ENCODE measurements at places on chromosomes 7 and 10. TPM values are rescaled to one million over a fixed set of nuclear protein-coding genes. Genes with fewer than 3 reads are reported as not detected.

GRCh38 chr7:147586526-147586925, 1004.0 kb upstream of the C7orf33 start:
- DNase-seq = no peak

DNA sequence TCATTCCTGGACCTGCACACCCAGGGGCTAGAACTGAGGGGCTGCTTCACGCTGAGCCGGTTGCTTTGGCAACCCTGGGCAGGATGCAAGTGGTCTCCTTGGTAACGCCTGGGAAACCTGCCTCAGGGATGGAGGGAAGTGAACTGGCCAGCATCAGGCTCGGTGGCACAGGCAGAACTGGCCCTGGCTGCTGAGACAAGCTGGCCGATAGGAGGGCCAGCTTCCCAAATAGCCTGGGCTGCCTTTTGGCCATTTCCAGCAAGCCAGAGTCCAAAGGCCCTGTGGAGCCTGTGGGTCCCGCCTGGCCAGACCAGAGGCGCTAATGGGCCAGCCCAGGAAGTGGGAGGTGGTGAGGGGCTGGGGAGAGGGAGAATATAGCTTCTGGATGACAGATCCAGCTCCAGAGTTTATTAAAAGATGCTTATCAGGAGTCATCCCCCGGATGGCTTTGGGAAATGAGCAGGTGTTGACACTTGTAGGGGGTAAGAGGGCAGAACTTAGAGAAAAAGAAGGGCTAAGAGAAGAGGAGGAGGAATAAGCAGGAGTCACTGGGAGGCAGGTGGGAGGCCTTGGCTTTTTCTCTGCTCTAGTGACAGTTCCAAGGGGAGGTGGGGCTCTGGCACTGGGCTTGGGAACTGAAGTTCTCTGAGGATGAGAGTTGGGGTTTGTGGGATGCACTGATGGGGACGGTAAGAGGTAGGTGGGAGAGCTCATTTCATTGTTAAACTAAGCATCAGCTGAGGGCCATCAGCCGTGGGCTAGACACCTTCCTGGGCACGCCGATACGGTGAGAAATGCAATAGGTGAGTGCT, 9.6 kb downstream of the NEURL1 start:
- peak; percentile 54 for DNase-seq

DNA sequence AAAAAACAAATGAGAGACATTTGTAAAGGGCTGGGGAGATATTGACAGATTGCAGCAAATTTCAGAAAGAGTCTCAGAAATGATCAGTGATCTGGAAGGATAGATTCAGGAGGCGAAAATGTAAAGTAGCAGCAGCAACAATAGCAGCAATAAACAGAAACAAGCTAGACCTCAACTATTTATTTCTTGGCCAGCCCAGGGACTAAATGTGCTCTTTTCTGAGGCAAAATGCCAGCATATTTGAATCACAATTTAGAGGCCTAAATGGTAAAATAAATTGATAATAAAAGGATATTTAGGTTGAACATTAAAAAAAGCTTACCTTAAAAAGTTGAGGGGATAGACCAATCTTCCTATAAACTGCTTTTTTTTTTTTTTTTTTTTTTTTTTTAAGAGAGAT, 134.6 kb upstream of the ITGB1 start:
- no peak for DNase-seq

- DNase-seq = no peak
Measured at GRCh38 chr7:99720800-99721595, 14.0 kb downstream of the CYP3A7 start.

GRCh38 chr10:90777621-90778020, 80.2 kb downstream of the HTR7 start:
- no peak for DNase-seq

- no peak for DNase-seq
Measured at GRCh38 chr10:986137-986825, 2.0 kb upstream of the GTPBP4 start.

DNA sequence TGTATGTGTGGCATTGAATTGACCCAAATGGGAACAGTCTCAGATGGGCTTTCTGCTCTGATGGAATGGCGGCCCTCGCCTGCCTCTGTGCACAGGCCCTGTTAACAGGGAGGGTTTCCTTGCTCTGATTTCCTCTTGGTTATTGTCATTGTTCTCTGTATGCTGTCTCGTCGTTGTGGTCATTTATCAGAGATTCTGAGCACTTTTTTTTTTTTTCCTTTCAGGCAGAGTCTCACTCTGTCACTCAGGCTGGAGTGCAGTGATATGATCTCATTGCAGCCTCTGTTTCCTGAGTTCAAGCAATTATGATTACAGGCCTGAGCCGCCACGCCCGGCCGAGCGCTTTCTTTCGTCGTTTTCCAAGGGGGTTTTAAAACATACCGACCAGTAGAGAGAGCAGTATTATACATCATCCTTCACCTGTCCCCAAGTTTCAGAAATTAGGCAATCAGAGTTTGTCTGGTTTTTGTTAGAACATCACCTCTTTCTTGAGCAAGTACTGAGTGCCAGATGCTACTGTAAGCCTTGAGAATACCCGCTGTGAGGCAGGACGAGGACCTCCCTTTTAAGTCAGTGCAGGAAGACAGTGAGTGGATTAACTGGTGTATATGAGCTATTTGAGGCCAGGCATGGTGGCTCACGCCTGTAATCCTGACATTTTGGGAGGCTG, 6.5 kb downstream of the CHST12 start:
- DNase-seq = peak; percentile 52

GRCh38 chr7:134902058-134902457, 84.2 kb upstream of the AGBL3 start:
- DNase-seq = no peak

- DNase-seq = peak; percentile 79
Measured at GRCh38 chr7:81161451-81162075, 242.7 kb upstream of the SEMA3C start.

DNA sequence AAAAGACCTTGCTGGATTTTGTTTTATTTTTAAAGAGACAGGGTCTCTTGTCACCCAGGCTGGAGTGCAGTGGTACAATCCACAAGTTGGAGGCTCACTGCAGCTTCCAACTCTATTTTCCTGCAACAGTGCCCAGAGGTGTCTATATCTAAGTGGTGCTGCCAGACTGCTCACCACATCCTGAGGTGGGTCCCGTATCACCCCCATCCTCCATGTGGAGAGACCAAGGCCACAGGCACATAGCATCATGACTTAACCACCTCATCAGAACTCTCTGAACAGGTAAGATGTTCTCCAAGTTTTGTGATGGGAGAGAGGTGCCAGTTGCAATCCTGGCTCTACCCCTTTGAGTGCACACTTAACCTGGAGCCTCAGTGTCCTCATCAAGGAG, 98.2 kb downstream of the RNF216 start:
- DNase-seq = peak; percentile 9

- DNase-seq = no peak
Measured at GRCh38 chr7:33919449-33919848, 14.1 kb downstream of the BMPER start.

GRCh38 chr10:123354521-123354920, 200.3 kb downstream of the BUB3 start:
- no peak for DNase-seq

SFTPA1 gene
- total RNA-seq = not detected

CISD1 gene
- total RNA-seq = 34.2 TPM

CLDN15 gene
- 4.1 TPM for total RNA-seq

RBP3 gene
- not detected for total RNA-seq

HOXA3 gene
- total RNA-seq = 4.0 TPM

Measured in osteoblast (primary cell).